Adrenal gland (tissue), 19 donors: ENCODE measurements at places on chromosomes 2 and 18. TPM values are rescaled to one million over a fixed set of nuclear protein-coding genes. Genes with fewer than 3 reads are reported as not detected.
A peak's percentile ranks its signal among the peaks of the same experiment; 100 is the strongest.

- no peak for DNase-seq
- peak overlapping the region; percentile 89 for H3K4me3 ChIP-seq
- H3K27me3 ChIP-seq, result no peaks in the 10 kb centered on the region
- H3K27ac ChIP-seq, result no peak overlapping the region
Observed at GRCh38 chr18:50286391-50287027, 983 bp downstream of the CXXC1 start.

GRCh38 chr2:18856765-18857164, 267.4 kb upstream of the NT5C1B start:
- no peak overlapping the region for H3K27ac ChIP-seq
- DNase-seq, result no peak
- H3K4me3 ChIP-seq, result no peak overlapping the region
- no peaks in the 10 kb centered on the region for H3K36me3 ChIP-seq
- no peaks in the 10 kb centered on the region for H3K27me3 ChIP-seq

DNA sequence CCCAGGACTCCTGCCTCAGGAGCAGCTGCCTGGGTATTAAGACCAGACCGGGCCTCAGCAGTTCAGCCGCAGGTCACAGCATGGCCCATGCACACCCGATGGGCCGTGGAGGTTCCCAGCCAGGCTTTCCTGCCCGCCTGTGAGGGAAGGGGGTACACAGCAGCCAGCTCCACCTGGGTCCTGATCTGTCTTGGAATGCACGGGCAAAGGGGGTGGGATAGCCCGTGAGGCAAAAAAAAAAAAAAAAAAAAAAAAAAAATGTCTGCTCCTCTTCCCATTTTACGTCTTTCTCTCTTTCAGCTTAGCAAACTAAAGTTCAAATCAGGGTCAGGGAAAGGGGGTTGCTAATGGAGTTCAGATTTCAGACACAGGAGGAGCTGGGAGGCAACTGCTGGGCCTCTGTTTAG, 385.2 kb downstream of the TNS1 start:
- DNase-seq, result no peak
- H3K4me3 ChIP-seq, result no peak overlapping the region
- H3K27ac ChIP-seq, result no peak overlapping the region
- H3K4me1 ChIP-seq, result peaks cover 12% of the 10 kb centered on the region
- H3K27me3 ChIP-seq, result no peaks in the 10 kb centered on the region
- no peaks in the 10 kb centered on the region for H3K36me3 ChIP-seq

- H3K36me3 ChIP-seq, result peaks cover 6% of the 10 kb centered on the region
- H3K4me1 ChIP-seq, result peaks cover 14% of the 10 kb centered on the region
- no peaks in the 10 kb centered on the region for H3K27me3 ChIP-seq
- no peak overlapping the region for H3K4me3 ChIP-seq
Observed at GRCh38 chr2:190505696-190506095, 28.8 kb downstream of the NEMP2 start.

DNA sequence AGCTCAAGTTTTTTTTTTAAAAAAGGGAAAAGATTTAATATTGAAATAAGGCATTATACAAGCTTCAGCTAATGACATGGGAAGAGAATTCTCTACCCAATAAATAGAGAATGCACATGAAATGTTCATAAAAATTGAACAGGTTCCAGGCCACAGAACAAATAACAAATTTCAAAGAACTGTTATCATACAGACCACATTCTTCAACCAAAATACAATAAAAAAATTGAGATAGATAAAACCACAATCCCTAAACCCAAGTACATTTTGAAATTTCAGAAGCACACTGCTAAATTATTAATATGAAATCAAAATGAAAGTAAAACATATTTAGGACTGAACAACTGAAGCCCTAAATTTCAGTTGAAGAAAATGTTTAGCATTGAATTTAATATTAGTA, 89.6 kb downstream of the BCL2 start:
- H3K27ac ChIP-seq, result no peak overlapping the region
- H3K36me3 ChIP-seq, result no peaks in the 10 kb centered on the region
- DNase-seq, result no peak
- peaks cover 17% of the 10 kb centered on the region for H3K4me1 ChIP-seq
- H3K27me3 ChIP-seq, result no peaks in the 10 kb centered on the region

DNA sequence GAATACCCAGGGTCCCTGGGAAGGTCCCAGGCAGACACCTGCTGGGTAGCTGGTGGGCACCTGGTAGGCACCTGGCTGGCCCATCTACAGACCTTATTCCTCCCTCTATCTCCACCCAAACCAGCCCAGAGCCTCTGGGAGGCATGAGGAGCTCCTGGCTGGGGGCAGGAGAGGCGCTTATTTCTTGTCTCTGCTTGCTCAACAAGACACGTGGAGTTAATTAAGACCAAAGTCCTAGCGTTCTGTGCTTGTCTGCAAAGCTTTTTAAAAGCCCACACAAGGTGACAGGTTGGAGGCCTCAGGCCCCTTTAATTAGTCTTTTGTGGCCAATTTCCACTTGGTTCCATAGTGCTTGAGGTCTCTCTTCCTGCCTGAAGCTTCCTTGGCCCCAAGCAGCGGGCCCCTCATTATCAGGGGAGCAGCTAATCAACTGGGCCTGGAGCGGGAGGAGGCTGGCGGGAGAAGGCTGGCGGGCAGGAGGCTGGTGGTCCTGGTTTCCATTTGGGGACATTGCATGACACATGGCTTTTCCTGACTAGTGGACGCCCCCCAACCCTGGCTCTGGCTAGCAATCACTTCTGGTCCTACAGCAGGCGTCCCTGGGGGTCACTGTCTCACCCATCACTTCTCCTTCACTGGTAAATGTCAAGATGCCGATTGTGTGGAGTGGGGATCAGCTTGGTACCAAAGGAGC, 65.4 kb upstream of the HDAC4 start:
- H3K36me3 ChIP-seq, result no peaks in the 10 kb centered on the region
- no peaks in the 10 kb centered on the region for H3K27me3 ChIP-seq
- no peak for DNase-seq
- H3K27ac ChIP-seq, result no peak overlapping the region

DNA sequence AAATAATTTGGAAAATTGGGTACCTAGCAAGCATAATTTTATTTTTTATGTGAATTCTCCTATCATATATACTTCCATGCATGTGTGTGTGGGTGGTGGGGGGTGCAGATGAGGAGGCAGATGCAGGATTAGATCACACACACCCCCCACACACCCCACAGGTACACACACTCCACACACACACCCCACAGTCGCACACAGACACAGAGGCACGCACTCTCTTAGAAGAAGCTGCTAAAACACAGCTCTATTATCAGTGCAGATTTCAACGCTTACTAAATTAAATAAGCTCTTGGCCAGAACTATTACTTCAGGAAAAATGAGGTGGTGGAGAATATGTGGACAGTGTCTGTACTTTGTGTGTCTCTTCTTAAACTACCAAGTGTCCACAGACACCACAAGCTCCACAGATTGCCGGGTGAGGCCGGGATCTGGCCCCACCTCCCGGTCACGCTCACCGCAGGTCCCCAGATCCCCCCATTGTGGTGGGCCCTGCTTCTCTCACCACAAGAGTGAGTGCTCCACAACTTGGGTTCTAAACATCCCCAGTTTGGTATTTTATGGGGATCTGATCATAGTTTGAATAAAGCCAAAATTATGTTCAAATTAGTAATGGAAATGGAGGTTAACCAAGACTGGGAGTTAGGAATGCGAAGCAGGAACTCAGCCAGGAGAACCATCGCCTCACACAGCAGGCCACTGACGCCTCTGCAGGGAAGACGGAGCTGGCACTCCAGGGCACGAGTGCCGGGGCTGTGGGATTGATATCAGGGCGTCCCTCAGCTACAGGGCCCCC, 102.1 kb downstream of the PXDN start:
- no peaks in the 10 kb centered on the region for H3K36me3 ChIP-seq
- H3K4me1 ChIP-seq, result no peaks in the 10 kb centered on the region
- H3K4me3 ChIP-seq, result no peak overlapping the region
- no peaks in the 10 kb centered on the region for H3K27me3 ChIP-seq
- no peak for DNase-seq

The MROH2A gene
- total RNA-seq, result not detected
